Activated naive CD4-positive, alpha-beta T cell treated with Interleukin-2 at 50 U/mL for 16 hours (primary cell): ENCODE measurements at places on chromosomes 7 and 10.

DNA sequence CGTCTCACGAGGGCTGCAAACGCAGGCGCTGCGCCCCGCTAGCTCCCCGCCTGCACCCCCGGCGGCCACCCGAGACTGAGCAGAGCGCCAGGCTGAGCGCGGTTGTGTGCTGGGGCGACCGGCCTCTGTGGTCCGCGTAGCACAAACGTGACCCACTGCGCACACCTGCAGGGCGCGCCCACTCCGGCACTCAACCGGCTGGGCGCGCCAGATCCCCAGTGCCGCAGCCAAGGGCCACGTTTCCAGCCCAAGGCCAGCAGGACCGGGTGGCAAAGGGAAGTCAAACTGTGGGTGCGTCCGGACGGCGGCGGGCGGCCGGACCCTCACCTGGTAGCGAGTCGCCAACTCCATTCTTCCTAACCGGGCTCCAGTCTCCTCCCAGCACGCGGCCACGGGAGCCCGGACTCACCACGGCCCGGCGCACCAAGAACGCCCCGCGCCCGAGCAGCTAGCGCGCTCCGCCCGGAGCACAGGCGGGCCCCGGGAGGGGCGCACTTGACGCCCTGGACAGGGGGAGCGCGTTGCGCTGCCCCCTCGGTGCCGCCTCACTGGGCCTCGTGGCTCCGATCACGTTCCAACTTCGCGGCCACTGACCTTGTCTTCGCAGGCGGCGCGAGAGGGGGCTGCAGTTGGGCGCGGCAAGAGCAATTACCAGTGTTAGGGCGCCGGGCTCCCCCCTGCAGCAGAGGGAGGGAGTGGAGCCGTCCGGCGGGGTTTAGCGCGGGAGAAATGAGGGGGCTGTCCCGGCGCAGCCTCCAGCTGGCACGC, at the start of gene CDCA7L:
Gene CDCA7L (minus strand): TSS at position 446 of the 768 bp plus-strand sequence. CDS start 95 bp downstream, at position 351.
- peak; percentile 40 for DNase-seq

DNA sequence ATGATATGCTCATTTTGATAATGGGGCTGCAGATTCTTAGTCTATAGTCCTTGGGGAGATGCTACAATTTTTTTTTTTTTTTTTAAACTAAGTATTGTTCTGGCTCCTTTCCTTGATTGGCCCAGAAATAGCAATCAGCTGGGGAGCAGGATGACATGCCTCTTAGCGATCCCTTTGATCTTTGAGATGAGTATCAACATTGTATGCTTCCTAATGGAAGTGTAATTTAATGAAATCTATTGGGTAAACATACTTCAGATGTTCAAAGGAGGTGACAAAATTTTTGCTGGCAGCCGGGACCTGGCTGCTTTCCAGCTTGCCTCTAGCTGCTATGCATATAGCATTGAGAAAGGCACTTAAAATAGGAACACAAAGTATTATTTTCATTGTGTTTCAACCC, 43.5 kb downstream of the VTI1A start:
- no peak for DNase-seq

DNA sequence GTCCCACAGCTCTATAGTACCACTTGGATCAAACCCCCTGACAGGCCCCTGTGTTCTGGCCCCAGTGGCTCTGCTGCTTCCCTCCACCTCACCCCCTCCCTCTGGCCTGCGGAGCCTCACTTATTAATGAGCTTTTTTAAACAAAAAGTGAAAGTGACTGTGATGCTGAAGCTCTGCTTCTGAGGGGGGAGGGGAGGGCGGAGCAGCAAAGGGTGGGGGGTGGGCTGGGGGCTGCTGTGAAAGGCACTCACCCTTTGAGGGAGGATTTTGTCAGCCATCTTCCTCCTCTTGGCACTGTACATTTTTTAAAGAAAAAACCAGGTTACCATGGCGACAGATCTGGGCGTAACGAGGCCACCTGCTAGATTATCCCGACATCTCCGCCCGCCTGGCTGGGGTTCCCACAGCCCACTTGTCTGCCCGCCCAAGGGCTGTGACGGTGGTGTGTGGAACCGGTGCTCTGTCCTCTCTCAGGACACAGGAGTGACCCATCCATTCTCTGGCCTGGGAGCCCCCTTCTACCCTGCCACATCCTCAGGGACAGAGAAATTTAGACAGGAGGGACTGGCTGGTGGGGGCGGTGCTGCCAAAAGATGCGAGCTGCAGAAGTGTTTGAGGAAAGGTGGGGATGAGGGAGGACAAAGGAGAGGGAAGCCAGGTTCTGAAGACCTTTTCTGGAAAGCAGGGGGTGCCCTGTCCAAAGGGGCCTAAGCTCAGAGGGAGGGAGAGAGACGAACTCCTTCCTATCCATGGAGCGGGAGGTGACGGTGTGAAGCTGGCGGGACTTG, 4.9 kb downstream of the SMARCD3 start:
- no peak for DNase-seq

DNA sequence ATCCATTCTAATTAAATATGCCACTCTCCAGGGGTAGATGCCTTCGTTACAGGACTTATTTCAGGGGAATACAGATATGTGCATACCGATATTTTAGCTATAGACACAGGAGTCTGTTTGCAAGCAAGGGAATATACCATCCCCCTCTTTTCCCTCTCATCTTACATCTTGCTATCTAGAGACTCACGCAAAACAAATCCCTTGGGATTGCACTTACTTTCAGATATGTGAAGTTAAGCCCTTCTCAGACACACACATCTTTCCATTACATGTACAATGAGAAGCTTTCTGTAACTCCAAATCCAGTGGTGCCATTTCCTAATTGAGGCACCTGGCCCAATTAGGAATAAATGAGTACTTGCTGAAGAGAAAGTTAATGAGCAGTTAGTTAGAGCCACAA, 250.4 kb upstream of the FZD8 start:
- no peak for DNase-seq

DNA sequence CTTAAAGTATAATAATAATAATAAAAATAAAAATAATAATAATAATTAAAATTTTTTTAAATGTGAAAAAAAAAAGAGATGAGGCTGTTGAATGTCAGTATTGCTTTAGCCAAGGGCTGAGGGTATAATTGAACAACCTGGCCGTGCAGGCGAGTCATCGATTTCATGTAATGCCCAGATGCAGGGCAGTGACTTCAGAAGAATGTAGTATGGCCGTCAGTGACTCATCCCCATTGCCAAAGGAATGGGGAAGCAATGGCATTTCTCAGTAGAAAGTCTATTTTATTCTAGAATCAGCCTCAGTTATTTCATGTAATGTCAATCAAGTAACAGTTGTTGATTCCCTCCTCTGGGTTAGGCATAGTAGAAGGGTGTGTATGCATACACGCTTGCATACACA, 516.4 kb downstream of the GLRX3 start:
- DNase-seq: no peak

GRCh38 chr10:126939706-126940105, 34.5 kb downstream of the DOCK1 start:
- no peak for DNase-seq

DNA sequence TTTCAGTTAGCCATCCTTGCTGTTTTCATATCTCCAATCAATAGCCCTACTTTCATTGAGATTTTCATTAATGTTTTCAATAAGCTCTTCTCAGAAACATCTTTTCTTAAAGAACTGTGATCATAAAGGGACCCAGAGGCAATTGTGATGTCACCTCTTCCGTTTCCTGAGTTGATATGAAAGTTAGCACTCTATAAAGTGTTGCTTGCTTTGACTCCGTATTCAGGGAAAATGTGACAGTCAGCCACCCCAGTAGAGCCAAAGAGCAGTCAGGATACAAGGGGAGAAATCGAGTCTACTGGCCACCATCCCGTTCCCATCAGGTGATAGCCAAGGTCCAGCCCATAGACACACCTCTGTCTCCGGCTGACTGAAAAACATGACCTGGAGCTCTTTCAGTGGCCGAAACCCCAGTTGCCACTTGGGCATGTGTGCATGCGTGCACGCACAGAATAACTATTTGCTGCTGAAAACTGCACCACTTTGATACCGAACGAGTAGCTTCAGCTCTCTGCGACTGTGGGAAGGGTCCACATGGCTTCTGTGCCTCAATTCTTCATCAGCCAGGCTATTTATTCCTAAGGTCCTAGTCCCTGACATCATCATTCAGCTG, 291.4 kb downstream of the USP6NL start:
- DNase-seq: no peak

GRCh38 chr10:107546986-107547385, 382.5 kb upstream of the SORCS1 start:
- no peak for DNase-seq

- DNase-seq: no peak
Observed at GRCh38 chr7:47776335-47776734, 171.9 kb downstream of the PKD1L1 start.

DNA sequence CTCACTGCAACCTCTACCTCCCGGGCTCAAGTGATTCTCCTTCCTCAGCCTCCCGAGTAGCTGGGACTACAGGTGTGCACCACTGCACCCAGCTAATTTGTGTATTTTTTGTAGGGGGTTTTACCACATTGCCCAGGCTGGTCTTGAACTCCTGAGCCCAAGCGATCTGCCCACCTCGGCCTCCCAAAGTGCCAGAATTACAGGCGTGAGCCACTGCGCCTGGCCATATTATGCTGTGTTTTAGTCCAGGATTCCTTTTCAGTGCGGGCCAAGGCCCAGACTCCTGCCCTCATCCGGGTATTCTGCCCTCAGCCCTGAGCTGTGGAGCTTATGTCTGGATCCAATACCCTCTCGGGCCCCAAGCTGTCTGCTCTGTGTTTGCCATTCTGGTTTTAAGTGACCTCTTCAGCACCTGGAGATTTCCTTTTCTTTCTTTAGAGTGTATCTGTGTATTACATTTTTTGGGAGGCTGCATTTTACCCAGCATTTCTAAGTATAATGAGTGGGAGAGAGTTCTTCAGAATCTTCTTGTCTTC, 114.9 kb downstream of the BUB3 start:
- DNase-seq: no peak

DNA sequence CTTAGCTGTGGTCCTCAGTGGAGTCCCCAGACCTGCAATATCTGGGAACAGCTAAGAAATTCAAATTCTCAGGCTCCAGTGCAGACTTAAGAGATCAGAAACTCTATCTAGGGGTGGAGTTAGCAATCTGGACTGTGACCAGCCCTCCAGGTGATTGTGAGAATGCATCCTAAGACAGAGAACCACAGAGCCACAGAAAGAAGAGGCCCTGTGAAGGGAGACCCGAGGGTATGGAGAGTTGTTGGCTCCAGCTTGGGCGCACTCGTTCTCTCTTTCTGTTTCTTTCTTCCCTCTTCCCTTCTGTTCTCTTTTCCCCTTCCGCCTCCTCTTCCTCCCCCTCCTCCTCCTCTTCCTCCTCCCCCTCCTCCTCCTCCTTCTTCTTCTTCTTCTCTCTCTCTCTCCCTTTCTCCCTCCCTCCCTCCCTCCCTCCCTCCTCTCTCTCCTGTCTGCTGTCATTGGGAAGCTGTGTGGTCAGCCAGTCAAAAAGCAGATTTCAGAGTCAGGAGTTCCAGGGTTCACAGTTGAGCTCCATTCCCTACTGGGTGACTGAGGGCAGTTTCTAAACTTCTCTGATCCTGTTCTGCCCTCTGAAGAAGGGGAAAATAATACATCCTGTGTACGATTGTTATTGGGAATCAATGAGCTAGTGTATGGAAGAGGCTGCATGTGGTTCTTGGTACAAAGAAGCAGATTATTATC, 62.1 kb upstream of the STEAP1B start:
- no peak for DNase-seq

DNA sequence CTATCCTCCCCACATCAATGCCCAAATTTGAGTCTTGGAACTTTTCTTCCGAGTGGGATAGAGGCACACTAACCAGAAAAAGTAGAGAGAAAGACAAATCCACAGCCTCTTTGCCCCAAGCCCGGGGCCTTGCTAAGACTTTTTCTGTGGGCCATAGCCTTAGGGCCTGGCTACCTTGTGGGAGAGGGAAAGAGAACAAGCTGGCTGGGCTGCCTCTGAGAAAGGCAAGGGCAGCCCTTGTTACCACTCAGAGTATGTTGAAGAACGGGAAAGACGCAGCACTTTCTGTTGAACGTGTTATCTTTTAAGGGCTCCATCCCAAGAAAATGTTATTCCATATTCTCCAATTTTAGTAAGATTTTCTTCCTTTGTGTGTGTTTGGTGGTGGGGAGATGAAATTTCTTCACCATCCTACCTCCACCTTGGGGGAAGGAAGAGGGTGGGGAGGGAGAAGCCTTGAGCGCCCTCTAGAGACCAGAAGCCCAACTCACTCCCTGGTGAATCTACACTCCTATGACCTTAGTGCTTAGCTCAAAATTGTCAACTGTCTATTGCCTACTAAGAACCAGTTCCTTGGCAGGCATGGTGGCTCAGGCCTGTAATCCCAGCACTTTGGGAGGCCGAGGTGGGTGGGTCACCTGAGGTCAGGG, 3.9 kb upstream of the NRF1 start:
- peak; percentile 51 for DNase-seq

DNA sequence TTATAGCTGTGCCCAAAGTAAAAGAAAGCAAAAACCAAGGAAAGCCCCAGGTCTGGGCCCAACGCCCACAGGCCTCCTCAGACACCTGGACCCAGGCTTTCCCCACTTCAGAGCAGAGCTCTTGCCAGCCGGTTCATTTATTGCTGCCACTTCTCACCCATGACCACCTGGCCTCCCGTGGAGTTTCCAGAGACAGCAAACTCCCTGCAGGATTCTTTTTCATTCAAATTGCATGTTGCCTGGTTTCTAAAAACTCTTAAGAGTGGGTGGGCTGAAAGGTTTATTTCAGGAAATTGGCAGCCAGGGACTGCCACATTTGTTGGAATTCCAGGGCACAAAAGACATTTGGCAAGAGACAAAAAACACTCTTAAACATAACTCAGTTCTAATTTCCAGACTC, 4.7 kb downstream of the VOPP1 start:
- no peak for DNase-seq

DNA sequence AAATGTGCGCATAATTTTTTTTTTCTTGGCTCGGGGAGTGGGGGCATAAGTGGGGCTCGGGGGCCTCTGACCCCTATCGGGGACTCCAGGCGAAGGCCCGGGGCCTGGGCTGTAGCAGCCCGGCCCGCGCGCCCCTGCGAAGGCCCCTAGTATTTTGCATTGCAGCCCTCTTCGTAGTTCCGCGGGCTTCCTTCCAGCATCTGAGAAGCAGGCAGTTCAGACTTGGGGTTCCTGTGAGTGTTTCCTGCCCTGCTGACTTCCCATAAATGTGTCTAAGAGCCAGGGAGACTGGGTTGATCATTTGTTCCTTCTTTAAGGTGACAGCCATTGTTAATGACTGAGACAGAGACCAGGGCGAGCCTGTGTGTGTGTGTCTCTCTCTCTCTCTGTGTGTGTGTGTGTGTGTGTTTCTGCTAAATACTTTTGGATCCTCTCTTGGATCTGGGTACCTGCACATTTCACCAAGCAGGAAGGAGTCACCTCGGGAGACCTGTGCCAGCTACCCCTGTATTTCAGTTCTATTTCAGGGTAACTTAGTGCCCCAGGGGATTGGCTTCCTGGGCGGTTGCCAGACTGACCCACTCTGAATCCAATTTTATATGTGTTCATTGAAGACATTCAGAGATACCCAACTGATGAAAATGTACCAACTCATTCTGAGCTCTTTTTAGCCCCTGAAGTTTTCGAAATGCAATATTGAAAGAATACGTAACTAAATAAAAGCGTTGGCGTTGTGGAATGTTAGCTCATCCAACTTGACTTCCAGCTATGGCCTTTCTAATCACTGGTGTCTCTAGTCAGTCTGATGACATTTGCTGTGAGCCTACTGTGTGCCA, 805 bp downstream of the MSRB2 start:
- peak; percentile 32 for DNase-seq

- no peak for DNase-seq
Observed at GRCh38 chr7:51467384-51468017, 150.9 kb upstream of the COBL start.
